T47D (cell line): ENCODE measurements at places on chromosomes 6 and 20.

DNA sequence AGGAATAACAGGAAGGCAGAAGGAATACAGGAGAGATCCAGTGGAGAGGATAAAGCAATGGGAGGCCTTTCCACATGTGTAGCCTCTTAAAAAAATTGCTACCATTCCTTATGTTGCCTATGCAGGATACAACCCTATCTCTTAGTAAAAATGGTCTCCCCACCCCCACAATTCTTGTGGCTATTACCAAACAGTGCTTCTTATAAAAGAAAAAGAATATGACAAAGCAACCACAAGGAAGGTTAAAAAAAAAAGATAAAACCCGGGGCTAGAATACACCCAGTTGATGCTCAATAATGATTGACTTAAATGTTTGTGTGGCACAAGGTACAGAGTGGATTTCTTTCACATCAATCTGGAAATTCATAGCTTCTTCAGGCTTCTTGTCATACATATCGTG is 250.9 kb downstream of the HIVEP2 start:
- DNase-seq: no peak

- DNase-seq: peak; percentile 22
Measured at GRCh38 chr6:73514746-73515110, 6.1 kb downstream of the EEF1A1 start.

DNA sequence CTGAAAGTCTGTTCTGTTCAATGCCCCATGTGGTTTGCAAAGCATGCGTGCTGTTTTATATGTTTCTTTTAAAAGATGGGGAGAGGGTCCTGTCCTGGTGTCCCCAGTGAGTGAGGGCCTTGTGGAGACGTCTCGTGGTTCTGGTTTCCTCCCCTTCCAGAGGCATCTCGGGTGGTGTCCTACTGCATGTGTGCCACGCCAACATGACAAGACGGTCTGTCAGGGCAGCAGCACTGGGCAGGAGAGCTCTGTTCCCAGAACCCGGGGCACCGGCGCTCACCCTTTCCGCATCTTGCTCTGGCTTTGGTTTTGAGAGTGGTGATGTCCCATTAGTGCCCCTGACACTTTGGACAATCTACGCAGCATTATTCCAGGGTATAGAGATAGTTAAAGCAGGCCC is 275.6 kb downstream of the CDH4 start:
- no peak for DNase-seq

DNA sequence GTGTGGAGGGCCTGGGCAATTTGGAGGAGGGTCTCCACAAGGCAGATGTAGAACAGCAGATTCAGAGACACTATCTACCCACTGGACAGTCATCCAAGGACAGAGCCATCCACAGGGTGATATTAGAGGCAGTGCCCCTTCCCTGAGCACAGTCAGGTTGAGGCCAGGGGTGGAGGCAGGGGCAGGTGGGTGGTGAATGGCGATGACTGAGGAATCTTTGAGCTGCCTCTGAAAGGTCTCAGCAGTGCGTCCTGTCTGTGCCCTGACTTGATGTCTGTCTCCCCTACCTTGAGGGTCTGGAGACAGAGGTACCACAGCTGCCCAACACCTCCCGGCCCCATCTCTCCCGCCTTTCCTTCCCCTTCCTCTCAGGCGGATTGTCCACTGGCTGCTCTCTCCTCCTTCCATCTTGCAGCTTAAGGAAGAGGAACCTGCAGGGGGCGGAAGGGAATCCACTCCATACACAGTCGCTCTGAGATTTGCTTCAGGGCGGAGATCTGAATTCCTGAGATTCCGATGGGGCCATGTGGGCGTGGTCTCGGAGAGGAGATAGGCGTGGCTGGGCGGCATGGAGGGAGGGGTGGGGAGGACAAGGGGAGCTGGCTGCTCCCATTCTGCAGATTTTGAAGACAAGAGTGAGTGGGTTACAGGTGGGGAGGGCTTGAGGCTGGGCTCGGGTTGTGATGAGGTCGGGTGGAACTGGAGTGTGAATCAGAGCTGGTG is 1.7 kb downstream of the MUCL3 start:
- DNase-seq: peak; percentile 96

- DNase-seq: no peak
Measured at GRCh38 chr6:35312076-35312800, 14.6 kb downstream of the DEF6 start.
